ENCODE measurements at places on chromosomes 2 and 18. TPM values are rescaled to one million over a fixed set of nuclear protein-coding genes. Genes with fewer than 3 reads are reported as not detected.
A peak's percentile ranks its signal among the peaks of the same experiment; 100 is the strongest.

ZNF519 gene
- 18.5 TPM for total RNA-seq

LCT gene
- total RNA-seq, result not detected

ANTXR1 gene
- 26.7 TPM for total RNA-seq

KIF5C gene
- 673 TPM for total RNA-seq

NDUFS1 gene
- total RNA-seq, result 114 TPM

ANKRD30B gene
- not detected for total RNA-seq

SLC66A2 gene
- total RNA-seq, result 56.6 TPM

ASIC4 gene
- total RNA-seq, result 5.4 TPM

FNDC4 gene
- total RNA-seq, result 15.2 TPM

SLC23A3 gene
- 1.1 TPM for total RNA-seq

REEP1 gene
- 167 TPM for total RNA-seq

DNA sequence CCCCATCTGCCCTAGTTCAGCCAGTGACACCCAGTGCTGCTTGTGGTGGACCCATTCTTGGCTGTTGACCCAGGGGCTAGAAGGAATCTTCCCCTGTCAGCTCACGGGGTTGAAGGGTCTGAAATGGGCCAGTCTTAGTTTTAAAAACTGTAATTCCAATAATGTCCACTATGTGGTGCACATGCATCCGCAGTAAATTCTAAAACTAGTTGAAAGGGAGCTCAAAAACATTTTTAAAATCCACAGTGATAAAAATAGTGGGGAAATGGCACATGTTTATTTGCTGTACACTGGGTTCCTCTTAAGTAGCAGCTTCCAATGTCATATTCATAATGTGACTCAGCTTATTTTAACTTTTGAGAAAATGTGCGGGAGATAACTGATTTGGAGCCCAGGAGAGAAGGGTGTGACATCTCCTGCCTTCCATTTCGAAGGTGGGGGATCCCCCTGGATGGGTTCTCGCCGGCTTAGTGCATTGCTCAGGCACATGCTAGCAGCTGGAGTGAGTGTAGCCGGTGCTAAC, 32.8 kb downstream of the GRHL1 start:
- no peak for DNase-seq

DNA sequence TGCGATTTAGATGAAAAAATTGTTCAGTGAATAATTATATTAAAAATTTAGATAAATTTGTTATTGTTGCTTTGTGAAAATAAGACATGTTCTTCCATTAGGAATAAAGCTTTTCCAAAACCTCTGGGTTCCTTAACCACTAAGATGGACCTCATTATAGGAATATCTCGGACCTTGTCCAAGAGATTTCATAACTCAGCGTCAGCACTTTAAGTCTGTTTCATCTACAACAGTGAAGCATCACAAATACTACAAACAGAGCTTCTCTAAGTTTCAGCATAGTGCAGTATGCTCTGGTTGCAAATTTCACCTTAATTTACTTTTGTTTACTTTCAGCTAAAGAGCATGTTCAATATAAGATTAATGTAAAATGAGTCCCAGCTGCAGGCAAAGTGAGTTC, 150.3 kb downstream of the UBE2E3 start:
- DNase-seq, result no peak

GRCh38 chr2:97708048-97708380, 5.4 kb upstream of the ZAP70 start:
- no peak for DNase-seq

DNA sequence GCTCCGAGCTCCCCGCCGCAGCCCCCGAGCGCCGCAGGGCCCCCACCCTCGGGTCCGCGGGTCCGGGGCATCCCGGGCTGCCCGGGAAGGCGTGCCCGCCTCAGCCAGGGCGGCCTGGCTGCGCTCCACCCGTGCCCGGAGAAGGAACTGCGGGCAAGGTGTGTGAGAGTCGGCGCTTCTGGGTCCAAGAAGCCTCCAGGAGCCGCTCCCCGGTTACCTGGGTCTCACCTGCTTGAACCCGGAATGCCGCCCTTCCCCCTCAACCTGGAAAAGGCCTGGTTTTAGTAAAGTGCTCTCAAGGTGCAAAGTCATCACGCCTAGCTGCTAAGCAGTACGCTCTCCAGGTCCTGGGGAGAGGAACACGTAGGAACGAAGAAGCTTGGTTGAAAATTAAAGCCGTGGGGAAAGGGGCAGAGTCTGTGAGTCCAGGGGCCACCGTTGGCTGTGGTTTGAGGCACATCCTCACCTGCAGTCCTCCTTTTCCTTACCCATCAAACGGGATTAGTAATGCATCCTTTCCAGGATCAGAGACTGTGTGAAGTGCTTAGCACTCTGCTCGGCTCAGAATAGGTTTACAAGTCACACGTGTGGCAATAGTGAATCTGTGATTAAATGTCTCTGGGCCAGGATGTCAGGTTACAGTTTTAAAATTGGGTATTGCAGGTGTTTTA, 1.2 kb downstream of the ASAP2 start:
- DNase-seq, result no peak

DNA sequence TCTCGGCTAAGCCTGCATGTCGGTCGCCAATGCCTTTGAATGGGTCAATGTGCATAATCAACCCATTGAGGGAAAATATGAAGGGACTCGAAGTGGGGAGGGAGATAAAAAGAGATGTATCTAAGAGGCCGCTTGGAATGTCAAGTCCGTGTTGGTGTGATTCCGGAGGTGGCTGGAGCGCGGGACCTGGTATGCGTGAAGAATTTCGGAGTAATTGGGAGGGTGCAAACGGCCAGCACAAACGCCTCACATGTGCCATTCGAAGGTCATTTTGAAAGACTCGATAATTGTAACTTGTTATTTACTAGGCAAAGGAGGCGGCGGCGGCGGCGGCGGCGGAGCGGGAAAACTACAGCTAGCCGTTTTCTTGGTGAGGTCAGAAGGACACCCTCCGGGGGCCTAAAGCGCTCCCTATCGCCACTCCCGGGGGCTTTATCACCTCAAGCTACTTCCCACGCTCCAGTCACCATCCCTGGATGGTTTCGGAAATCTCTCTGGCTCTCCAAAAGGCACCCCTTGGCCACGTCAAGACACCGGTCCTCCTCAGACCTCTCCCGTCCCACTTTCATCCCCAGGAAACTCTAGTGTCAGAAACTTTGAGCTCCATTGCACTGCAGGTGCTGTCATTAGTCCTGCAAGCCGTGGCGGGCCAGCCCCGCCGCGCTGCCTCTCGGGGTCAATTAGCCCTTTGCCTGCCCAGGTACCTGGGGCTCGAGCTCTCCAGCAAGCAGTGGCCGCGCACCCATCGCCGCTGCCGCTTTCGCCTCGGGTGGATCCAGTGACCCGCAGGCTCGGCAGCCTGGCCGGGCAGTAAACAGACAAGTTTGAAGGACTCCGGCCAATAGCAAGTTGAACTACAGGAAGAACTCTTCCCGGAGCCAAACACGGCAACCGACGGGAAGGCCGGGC, 1.5 kb downstream of the ERBB4 start:
- DNase-seq, result peak; percentile 27

GRCh38 chr2:199966405-199966804, 11.0 kb downstream of the MAIP1 start:
- no peak for DNase-seq

DNA sequence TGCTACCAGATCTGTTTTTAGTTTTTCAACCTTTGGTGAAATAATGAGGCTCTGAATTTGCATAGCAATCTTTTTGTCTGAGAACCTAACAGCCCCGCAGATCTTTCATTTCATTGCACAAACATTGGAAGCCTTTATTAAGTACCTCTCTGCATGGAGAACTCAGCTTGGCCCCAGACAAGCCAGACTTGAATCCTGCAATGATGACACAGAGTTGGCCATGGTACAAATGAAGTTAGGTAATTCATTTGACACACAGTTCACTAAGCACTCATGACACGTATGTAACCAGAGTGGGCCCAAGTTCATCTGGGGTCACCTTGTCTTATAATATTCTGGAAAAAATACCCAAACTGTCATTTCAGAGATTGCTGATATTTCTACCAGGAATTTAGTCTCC, 439.1 kb upstream of the ID2 start:
- no peak for DNase-seq

- DNase-seq, result no peak
Measured at GRCh38 chr2:14690926-14691325, 58.4 kb downstream of the LRATD1 start.

GRCh38 chr2:98556344-98557033, 51.8 kb downstream of the COA5 start:
- no peak for DNase-seq

- no peak for DNase-seq
Measured at GRCh38 chr2:191899410-191899809, 52.5 kb upstream of the CAVIN2 start.

DNA sequence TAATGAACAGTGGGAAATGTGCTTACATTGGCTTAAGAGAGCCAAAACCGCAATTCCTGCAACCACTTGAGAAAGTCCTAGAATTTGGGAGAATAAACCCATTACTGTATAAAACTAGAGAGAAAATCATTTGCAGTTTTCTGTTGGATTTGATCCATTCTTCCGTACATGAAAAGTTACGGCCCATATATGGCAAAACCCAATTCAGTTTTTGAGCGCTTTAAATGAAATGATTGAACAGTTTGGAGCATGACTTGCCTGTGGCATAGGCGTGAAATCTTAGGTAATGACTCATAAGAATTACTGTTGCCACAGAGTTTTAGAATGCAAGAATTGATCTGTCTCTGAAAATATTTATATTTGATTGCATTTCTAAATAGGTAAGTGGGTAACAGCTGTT, 52.0 kb downstream of the PHLPP1 start:
- no peak for DNase-seq

DNA sequence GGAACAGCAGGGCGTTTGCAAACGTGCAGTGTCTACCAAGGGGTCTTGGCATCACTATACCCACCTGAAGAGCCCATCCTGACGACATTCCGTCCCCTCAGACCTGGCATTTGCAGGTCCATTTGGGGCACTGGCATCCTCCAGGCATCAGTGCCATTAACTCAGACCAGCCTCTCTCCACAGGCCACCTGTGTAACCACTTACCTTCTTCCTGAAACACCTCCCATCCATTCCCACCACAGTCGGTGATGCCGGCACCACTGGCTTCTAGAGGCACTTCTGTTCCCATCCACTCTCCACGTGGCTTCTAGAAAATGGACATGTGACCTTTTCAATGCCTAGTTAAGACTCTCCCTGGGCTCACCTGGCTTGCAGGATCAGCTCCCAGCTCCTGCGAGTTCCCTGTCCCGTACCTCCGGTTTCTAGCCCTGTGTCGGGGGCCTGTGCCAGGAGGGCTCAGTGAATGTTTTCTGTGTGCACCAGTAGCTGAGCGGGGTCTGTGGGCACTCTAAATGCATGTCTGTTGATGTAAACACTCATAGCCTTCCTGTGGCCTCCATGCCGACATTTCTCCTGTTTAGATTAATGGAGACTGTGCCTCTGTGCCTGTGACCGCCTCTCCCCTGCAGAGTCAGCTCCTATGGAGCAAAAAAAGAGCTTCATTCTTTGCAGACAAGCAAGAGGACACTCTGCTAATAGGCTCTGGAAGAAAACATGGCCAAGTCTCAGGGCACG, 458.0 kb upstream of the HS6ST1 start:
- no peak for DNase-seq

DNA sequence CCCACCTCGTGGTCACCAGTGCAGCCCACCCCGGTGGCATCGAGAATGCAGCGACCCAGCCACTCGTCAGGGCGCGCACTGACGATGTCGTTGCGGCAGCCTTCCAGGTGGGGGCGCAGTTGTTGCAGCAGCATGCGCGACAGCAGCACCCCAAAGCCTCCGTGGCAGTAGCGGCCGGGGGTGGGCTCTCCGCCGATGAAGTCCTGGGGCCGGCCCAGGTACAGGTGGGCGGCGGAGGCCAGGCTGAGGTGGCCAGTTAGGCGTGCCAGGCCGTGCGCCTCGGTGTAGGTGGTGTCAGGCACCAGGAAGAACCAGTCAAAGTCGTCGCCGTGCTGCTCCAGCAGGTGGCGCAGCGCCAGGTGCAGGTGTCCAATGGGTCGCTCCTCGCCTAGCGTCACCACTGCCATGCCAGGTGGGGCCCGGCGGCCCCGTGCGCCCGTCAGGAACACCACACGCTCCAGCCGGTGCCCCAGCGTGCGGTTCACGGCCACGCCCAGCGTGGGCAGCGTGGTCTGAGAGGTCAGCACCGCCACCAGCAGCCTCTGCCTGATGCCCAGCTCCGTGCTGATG, 1.9 kb downstream of the CHPF start:
- DNase-seq, result peak; percentile 92

GRCh38 chr2:96916646-96917543, 47.0 kb upstream of the SEMA4C start:
- no peak for DNase-seq

DNA sequence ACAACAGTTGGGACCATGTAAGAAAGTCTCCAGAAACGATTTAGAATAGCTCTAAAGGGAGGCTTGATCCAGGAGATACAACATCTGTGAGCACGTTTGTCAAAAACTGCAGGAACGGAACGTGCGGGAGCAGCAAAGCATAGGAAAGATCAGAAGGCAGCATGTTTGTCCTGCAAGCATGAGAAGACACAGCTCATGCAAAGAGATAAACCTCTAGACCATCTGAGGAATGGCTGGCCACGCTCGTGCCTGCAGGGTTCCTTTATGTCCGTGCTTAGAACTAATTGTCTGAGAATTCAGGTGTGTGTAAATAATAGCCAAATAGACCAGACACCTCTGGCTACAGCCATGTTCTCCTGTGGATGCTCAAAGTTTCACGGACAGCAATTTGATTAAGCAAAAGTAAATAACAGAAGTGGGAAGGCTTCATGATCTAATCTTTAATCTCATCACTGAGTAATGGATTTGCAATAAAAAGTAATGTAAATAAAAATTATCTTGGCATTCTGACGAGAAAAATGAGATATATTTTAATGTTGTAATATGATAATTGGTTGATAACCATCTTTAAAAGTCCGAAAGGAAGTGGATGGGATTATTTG, 534.8 kb upstream of the CDH7 start:
- DNase-seq, result no peak

DNA sequence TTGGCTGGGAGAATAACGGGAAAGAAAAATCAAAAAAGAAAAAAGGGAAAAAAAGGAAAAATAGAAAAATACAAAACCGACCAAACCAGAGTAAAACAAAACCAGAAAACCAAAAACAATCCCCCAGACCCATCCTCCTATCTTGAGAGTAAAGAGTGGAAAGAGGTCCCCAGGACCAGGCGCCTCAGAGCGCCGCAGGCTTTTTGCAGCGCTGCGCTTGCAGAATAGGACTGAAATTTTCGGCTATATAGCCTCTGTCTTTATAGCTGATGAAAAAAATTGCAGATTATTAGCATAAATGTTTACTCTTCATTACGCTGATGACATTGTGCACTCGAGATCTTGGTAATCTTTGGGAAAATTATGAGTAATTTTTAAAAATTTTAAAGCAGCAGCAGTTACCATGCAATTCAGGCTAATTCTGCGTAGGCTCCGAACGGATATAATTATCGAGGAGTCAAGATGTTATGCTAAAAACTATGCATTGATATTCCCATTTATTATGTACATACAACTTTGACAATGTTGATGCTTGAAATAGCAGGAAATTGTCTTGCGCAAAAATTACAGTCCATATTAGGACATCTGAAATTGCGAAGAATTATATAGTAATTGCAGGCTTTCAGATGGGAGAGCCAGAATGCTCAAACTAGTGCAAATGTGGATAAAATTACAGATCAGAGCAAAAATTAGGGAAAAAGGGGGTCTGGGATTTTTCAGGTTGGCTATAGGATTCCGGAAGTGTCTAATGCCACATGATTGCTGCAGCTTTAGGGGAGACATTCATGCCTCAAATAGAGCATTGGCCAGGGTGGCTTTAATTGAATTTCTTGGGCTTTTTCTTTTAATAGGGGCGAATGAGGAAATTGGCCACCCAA, 8.3 kb downstream of the DLX1 start:
- DNase-seq, result no peak

GRCh38 chr2:134348760-134349159, 94.9 kb downstream of the MGAT5 start:
- DNase-seq, result no peak

All from glutamatergic neuron (in vitro differentiated cells).